ENCODE measurements at places on chromosomes 11 and 22. TPM values are rescaled to one million over a fixed set of nuclear protein-coding genes. Genes with fewer than 3 reads are reported as not detected.

C1QTNF4 gene
- total RNA-seq = 0.76 TPM

TREH gene
- total RNA-seq = not detected

GPHA2 gene
- not detected for total RNA-seq

ZNF214 gene
- total RNA-seq = 0.26 TPM

DBX1 gene
- not detected for total RNA-seq

MB gene
- total RNA-seq = not detected

ISX gene
- not detected for total RNA-seq

TBX1 gene
- total RNA-seq = 38.6 TPM

ABCC8 gene
- total RNA-seq = not detected

NAA40 gene
- total RNA-seq = 10.5 TPM

CRYBB2 gene
- total RNA-seq = not detected

OR10D3 gene
- not detected for total RNA-seq

MISFA gene
- total RNA-seq = 0.98 TPM

Data from dermis lymphatic vessel endothelial cell (primary cell).